Mesothelial cell of epicardium (in vitro differentiated cells): ENCODE measurements at places on chromosomes 5 and 9.

DNA sequence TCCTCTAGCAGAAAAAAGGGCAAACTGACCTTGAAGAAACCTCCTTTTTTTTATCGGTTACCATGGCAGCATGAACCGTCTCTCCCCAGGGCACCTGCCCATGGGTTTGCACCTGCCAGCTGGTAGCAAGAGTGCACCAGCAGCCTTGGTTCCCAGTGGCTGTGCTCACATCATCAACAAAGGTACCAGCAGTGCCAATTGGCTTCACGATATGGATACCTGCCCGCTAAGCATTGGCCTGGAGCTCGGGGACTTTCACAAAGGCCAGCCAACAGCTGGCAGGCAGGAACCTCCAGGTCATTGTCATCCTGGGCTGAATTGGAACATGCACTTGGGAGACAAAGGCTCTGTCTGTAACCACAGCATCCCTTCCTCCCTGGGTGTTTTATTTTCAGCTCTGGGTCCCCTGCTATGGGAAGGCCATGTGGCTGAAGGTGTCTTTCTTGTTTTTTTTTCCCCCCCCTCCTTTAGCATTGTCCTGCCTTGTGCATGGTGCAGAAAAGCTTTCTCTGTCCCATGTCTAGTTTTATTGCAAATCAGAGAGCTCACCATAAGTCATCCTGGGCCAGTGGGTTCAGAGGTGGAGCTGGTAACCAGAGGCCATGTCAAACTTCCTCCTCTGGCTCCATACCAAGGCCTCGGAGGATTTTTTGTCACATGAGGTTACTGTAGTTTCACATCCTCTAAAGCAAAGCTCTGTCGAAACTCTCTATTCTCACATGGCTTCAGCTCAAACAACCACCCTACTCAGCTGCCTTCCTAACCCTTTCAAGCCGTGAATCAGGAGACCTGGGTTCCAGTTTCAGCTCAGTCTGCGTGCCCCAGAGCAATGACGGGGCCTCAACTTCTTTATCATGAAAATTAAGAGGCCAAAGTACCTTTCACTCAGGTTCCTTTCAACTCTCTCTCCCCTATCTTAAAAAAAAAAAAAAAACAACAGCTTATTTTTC lies 145.5 kb upstream of the MAP3K1 start:
- DNase-seq = no peak

- no peak for DNase-seq
These were observed 15.8 kb downstream of the F2RL2 start for GRCh38 chr5:76607353-76607871.

- DNase-seq = no peak
These were observed 458.5 kb downstream of the MAT2B start for GRCh38 chr5:163963881-163964280.

DNA sequence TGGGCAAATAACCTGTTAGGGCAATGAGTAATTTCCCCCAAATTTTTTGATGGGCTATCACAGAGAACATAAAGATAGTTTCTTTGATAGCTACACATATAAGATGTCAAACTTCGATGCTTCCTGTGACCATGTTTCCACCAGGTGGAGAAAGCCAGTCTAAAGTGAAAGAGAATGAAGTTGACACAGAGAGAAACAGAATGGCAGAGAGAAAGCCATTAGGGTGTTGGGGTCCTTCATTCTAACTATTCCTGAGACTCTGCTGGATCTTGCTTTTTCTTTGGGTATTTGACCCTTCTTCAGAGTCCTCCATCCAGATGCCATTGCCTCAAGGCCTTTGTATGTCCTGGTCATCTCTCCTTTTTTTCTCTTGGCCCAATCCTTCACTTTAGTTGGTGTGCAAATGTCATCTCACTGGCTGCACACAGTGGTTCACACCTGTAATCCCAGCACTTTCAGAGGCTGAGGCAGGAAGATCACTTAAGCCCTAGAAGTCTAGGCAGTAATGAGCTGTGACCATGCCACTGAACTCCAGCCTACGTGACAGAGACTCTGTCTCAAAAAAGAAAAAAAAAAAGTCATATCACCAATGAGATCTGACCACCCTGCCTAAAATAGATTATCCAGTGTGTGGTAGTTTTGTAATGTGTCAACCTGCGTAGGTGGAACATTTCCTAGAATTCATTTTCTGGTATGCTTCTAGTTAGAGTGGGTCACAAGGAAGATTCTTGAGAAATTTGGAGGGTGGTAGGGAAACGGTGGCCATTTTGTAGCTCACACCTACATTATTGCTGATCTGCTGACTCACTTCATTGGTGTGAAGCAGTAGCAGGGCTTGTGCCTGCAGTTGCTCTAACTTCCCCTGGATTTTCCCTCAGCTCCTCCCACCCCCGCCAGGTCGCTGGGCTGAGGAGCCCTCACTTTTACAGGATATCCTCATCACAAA lies 20.8 kb upstream of the KIF2A start:
- DNase-seq = no peak

- no peak for DNase-seq
These were observed 73.6 kb downstream of the FBXL7 start for GRCh38 chr5:15573590-15573989.

GRCh38 chr5:103397739-103398581 lies 139.4 kb downstream of the MACIR start:
- DNase-seq = no peak

- DNase-seq = no peak
These were observed 1401.4 kb downstream of the EFNA5 start for GRCh38 chr5:106269252-106269843.

GRCh38 chr5:153983885-153984284 lies 54.8 kb downstream of the FAM114A2 start:
- no peak for DNase-seq

DNA sequence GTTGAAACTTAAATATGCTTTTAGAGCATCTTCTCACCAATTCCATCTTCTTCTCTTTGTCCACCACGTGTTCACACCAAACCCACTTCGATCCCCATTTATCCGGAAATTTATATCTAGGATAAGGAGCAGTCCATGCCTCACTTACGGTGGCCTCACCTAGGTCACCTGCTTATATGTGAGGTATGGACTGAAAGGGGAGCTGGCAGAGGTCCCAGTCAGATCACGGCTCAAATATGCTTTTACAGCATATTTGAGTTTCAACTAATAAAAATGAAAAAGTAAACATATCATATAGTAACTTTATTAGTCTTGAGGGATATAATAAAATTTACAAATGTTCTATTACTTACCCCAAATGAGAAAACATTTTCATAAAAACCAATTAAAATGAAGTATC lies 508.4 kb downstream of the CDH18 start:
- DNase-seq = no peak

- no peak for DNase-seq
These were observed 49.4 kb upstream of the SPATA31C2 start for GRCh38 chr9:88187631-88188030.

DNA sequence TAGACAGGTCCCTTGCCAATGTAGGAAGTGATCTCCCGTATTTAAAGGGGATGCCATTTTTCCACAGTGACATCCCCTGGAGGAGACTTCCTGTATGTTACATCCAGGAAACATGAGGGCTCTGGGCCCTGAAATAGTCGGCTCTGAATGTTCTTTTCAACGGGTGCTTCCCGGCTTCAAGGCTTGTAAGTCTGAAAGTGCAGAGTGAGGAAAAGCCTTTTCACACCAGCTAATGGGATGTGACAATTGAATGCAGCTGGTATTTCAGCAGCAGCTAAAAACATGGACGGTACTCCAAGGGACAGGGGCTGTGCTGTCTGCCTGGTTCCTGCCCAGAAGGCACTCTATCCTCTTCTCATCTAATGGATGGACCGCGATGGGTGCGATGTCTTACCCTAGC lies 1.4 kb downstream of the IL9 start:
- no peak for DNase-seq

- no peak for DNase-seq
These were observed 54.5 kb upstream of the IFNK start for GRCh38 chr9:27469550-27469949.

DNA sequence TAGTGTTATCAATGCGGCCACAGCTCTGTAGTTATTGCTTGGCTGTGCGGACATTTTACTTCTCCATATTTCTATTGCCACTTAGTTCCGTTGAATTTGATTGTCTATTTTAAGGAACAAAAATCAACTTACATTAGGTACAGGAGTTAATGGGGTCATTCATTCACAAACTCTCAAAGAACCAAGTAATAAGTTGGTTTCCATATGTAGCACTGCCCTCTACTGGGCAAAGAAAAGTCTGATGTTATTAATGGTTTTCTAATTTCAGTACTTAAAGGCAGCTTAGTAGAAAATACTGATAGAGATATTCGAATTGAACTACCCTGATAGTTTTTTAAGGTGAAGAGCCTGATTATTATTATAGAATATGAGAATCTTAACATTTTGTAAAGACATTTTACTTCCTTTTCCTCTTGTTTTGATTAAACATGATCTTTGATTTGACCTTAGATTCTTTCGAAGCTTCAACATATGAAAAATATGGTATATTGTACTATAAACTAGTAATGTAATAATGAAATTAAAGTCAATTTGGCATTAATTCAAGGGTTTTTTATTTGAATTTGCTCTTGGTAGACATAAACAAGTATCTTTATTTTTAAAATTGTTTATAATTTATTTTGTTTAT lies 119.5 kb upstream of the CTNND2 start:
- DNase-seq = no peak

- no peak for DNase-seq
These were observed 145.7 kb downstream of the EGFLAM start for GRCh38 chr5:38403877-38404635.

DNA sequence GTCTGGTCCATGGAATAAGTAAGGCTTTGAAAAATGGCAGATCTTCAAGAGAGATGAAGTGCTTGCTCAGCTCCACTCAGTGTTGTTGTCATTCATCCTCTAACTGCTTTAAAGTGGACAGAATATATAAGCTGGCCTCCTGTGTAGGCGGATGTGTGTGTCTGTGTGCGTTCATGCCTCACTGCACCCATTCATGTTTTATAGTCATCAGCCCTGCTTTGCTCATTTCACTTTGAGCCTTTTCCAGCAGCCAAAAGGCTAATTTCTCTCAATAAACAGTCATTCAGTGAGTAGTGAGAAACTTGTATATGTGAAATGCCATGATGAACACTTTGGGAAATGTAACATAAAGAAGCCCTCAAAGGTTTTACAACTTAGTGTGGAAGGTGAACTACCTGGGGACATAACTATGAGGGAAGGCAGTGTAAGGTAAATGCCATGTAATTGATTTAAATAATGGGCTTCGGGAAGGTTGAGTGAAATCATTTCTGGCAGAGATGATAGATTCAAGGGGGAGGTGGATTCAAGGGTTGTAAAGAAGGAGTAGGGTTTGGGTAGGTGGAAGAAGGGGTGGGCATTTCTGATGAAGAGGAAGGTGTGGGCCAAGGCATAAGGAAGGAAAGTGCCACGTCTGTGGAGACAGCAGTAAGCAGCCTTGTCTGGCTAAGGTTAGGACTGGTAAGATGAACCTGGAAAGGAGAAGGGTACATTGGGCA lies 15.7 kb downstream of the TTC23L start:
- DNase-seq = no peak

DNA sequence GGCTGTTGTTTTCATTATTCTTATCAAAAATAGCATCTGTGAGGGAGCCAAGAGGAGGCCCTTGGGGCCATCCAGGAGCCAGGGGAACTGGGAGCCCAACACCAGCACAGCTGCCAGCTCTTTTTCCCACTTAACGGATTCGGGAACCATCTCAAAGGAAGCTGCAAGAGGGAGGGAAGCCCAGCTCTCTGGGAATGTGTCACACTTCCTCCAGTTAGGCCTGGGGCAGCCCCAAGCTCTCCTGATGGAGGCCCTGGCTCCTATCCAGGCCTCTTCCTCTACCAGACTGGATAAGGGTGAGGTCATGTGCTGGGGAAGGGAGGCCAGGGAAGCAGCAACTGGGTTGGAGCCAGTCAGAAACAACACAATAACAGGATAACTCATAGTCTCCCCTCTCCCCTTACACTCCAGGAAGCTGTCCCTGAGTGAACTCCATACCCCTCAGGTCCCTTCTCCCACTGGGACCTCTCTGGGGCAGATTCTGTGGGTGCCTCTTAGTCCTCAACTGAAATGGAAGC lies 12.7 kb downstream of the CSF2 start:
- no peak for DNase-seq

DNA sequence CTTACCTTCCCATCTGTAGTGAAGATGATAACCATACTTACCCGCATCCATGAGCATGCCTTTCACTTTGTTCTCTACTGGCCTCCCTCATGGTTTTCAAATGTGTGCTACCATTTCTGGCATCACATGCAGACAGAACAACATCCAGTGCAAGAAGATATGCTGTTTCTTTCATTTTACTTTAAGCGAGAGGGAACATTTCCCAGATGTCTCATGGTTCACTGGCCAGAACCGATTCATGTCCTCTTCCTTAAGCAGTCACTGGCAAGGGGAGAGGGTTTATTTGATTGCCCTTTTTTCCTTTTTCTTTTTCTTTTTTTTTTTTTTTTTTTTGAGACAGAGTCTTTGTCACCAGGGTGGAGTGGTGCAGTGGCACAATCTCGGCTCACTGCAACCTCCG lies 37.7 kb downstream of the ARRDC3 start:
- no peak for DNase-seq

GRCh38 chr9:110240198-110240597 lies 16.1 kb downstream of the TXN start:
- DNase-seq = no peak

- DNase-seq = no peak
These were observed 33.8 kb upstream of the DTWD2 start for GRCh38 chr5:119022017-119022745.

- no peak for DNase-seq
These were observed 3.7 kb downstream of the IL3 start for GRCh38 chr5:132064140-132064539.
